ENCODE measurements at places on chromosomes 5 and 9.

DNA sequence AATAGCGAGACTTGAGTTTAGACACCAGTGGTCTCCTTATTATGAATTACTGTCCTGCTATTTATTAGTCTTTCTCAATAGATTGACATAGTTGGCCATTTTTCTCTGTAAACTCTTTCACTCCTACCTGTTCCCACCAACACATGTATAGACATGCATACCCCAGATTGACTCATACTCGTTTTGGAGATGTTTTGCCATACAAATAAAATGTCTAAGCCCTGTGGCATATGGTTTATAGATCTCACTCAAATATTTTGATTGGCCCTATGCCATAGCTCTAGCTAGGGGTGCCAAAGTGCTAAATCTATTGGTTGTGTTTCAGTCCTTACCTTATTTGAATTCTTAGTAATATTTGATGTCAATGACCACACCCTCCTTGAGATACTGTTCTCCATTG is 42.3 kb downstream of the CAMK4 start:
- no peak for DNase-seq

GRCh38 chr9:15377625-15378540 is 44.8 kb upstream of the SNAPC3 start:
- no peak for DNase-seq

DNA sequence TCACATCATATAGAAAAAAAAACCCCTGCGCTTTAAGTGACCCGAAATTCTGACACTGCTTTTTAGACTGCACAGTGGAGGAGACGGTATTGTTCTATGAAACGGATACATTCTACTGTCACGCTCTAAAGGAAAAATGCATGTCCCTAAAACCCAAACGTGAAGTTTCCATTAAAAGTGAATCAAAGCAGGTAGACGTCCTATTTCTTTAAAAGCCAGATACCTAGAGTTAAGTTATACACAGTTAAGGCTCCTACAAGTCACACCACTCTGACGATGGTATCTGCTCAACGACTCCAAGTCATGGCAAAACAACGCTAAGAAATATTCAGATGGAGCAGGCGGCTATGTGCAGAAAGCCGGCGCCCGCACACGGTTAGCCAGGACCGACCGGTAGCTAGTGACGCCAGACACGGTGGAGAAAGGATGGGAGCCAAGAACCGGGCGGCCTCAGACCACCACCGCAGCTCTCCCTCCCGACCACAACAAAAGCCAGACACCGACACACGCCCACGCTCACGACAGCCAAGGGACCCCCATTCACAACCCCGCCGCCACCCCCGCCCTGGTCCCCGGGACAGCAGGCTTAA is 734 bp downstream of the SKP1 start:
- DNase-seq, result no peak

GRCh38 chr9:129102791-129103594 is 7.6 kb downstream of the CRAT start:
- DNase-seq, result no peak

DNA sequence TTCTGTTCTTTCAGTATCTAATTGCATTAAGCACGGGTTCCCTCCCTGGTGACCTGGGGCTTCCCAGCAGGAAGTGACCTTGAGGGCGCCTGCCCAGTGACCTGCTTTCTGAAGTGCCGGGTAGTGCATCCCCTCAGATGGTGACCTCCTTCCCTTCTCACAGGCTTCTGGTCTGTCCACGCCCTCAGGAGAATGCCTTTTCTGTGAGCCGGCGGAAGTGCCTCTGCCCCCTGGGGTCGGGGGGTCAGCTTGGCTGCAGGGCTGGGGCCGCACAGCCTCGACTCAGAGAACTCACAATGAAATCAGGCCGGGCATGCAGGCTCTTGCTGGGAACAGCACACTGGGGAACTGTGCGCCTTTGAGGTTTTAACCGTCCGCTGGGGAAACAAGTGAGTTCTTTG is 124.5 kb upstream of the PHYKPL start:
- DNase-seq, result peak; percentile 82

Measured in H1 (cell line).